Small intestine (tissue), 16 donors: ENCODE measurements at places on chromosomes 12 and 14. TPM values are rescaled to one million over a fixed set of nuclear protein-coding genes. Genes with fewer than 3 reads are reported as not detected.

The TBX5 gene
- polyA plus RNA-seq, result not detected

The AQP6 gene
- not detected for polyA plus RNA-seq

The GDF3 gene
- not detected for polyA plus RNA-seq

The TULP3 gene
- 3.5 TPM for polyA plus RNA-seq
